ENCODE measurements at places on chromosomes 1 and 21.

- no peak for DNase-seq
Observed at GRCh38 chr1:202101184-202101583, 21.5 kb upstream of the GPR37L1 start.

- no peak for DNase-seq
Observed at GRCh38 chr1:19860418-19860817, 21.8 kb upstream of the OTUD3 start.

DNA sequence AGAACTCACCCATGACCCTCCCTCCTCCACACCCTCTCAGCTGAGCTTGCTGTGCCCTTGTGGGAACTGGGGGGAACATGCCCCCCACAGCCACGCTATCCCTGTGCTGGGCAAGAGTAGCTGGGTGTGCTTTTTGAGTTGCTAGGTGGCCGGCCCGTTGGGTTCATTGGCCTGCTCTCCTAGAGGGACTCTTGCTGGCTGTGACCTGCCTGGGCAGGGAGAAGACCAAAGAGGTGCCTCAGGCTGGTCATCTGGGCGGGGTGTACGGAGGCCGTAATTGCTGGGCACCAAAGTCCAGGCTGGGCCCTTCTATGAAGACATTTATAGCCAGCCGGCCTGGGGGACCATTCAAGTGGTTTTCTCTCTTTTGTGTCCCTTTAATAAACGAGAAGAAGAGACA lies 138.3 kb upstream of the ZBTB40 start:
- DNase-seq: no peak

GRCh38 chr1:198481661-198482060 lies 58.8 kb downstream of the ATP6V1G3 start:
- DNase-seq: no peak

- DNase-seq: no peak
Observed at GRCh38 chr1:199551967-199552565, 475.4 kb upstream of the NR5A2 start.

DNA sequence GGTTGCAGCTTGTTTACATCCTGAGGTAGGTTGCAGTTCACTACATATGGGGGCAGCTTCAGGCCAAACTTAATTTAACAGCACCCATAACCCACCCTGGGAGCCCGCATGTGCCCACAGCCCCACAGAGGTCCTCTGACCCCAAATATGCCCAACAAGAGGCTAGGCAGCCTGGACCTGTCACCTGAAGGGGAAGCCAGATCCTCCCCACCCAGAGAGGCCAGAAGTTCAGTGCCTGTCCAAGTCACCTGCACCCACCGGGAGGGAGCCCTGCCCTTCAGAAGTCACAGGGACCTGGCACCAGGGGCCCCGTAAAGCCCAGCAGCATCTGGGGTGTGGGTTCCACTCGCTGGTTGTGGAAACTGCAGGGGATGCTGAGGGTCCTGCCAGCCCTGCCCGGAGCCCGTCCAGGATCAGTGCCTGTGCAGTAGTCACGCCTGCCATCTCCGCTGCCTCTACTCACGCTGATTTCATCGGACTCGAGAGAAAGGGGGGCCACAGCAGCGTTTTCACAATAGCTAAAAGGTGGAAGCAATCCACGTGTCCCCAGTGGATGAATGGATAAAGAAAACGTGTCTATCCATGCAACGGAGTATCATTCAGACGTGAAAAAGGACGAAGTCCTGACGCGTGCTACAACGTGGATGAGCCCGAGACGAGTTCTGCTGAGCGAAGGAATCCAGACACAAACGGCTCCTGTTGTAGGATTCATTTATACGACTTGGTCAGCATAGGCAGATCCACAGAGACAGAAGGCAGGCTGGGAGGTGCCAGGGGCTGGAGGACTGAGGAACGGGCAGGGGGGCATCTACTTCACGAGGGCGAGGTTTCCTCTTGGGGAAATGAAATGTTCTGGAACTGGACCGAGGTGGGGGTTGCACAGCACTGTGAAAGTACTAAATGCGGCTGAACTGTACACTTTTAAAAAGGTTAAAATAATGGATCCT lies 33.9 kb upstream of the COL6A2 start:
- DNase-seq: peak; percentile 53

DNA sequence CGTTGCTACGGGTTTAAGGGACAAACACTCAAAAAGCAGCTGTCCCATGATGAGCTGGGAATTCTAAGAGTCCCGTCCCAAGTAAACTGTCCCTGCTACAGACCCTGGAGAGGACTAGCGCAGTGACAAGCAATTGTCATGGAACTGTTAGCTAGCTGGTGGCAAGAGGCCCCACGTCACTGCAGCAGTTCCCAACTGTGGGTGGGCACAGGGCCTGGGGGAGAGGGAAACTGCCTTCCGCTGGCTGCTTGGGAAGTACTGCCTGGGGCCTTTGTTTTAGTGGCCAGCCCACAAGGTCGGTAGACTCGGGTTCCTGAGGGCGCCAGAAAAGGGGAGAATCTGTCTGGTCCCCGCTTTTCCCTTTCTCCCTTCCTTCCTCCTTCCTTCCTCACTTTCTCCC lies 97.4 kb downstream of the LACTBL1 start:
- no peak for DNase-seq

- no peak for DNase-seq
Observed at GRCh38 chr1:48246727-48247126, 24.2 kb downstream of the SLC5A9 start.

DNA sequence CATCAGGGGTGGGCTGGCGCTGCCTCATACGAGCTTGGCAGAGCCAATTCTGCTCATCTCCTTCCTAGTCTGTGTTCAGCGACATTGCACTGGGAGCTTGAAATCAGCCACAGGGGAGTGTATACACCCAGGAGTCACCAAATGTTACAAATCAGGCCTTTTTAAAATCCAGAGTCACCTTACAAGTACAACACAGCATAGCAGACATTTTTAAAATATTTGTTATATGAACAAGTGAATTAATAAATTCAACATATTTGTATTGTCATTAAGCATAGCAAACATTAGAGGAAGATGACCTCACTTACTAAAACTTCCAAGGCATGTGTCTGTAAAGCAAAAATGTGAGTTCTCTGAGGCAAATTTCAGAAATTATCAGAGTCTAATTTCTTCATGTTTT lies 210.0 kb downstream of the HLX start:
- no peak for DNase-seq

- DNase-seq: no peak
Observed at GRCh38 chr1:234486858-234487840, 8.2 kb upstream of the TARBP1 start.

DNA sequence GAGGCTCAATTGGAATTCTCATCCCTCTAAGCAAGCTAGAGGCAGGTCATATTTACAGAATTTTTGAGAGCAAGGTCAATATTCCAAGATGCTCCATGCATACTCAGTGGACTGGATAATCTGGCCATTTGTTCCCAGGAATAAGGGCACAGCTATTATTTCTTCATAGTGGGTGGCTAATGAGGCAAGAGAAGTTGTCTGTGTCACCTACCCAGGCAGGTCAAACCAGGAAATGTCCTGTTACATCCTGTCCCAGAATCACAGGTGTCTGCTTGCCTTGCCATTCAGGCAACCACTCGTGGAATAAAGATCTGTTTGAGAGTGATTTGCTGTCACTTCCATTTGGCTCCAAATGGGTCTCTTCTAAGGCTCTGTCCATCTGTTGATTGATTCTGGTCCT lies 85.2 kb upstream of the ZP4 start:
- DNase-seq: no peak

DNA sequence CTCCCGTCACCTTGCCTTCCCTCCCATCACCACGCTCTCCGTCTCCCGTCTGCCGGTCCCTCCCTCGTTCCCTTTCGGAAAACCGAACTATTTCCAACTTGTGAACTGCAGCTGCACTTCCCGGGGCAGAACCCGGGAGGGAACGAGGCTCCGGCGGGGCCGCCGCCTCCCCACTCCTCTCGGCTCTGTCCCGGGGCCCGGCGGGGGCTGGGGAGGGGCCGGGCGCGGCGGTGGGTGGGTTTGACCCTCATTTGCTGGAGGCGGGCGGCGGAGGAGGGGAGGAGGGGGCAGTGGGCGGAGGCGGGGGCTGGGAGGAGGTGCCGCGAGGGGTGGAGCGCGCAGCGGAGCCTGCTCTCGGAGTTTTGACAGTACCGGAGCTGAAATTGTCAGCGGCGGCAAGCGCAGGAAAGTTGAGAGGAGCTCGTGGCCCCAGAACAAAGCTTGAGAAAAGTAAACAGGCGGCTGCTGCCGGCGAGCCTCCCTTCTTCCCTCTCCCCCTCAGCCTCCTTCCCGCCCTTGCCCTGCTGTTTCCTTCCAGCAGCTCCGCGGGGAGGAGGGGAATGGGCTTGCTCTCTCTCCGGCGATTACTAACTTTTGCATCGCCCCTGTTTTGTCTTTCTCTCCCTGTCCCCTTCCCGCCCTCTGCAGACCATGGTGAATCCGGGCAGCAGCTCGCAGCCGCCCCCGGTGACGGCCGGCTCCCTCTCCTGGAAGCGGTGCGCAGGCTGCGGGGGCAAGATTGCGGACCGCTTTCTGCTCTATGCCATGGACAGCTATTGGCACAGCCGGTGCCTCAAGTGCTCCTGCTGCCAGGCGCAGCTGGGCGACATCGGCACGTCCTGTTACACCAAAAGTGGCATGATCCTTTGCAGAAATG lies 2.9 kb downstream of the LMO4 start:
- DNase-seq: peak; percentile 88

DNA sequence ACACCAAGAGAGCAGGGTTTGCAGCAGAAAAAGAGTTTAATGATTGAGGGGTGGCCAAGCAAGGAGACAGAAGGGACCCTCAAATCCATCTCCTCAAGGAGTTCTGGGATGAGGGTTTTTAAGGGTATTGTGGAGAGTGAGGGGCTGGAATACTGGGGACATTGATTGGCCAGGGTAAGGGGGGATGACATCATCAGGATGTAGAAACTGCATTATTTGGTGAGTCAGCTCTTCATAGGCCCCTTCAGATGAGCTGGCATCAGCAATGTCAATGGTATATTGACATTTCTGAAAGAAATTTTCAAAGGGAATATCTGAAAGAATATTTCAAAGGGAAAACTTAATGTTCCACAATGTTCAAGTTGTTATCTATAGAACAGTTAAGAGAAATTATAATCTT lies 168.1 kb upstream of the SNX7 start:
- no peak for DNase-seq

- no peak for DNase-seq
Observed at GRCh38 chr1:1153874-1154273, 19.8 kb upstream of the TTLL10 start.

- no peak for DNase-seq
Observed at GRCh38 chr21:25313829-25314228, 293.5 kb downstream of the MRPL39 start.

- DNase-seq: no peak
Observed at GRCh38 chr1:18944810-18945209, 11.7 kb downstream of the IFFO2 start.

- DNase-seq: no peak
Observed at GRCh38 chr1:24435782-24436365, 20.3 kb downstream of the NIPAL3 start.

DNA sequence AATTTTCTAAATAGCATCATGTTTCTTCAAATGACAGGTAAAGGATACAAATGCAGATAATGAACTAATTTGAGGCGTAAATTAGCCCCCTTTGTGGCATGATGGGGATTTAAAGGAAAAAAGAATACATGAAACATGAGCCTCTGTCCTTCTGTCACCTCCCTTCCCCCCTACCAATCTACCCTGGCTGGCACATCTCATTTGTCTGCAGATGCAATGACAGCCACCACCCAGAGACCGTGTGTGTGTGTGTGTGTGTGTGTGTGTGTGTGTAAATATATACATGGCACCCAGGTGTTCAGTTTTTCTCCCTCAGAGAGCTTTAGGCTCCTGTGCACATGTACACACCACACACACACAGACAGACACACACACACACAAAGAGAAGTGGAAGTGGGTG lies 451.1 kb downstream of the RWDD3 start:
- DNase-seq: no peak

- no peak for DNase-seq
Observed at GRCh38 chr1:113905435-113905861, 322 bp downstream of the DCLRE1B start.

DNA sequence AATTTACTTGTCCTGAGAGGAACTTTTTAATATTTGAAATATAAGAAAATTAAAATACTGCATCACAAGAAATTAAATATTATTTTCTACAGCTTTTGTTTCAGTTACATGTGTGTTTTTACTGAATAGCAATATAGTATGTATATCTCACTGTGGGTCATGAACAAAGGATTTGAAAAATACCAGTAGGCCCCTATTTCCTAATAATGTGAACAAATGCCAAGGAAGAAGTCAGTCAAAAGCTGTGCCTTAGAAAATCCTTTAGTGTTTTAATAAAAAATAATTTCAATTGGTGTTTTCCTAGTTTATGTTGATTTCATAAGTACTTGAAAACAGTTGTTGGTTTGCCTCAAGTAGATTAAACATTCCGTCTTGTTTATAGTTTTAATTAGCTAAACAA lies 46.7 kb downstream of the SMYD3 start:
- DNase-seq: no peak

- DNase-seq: no peak
Observed at GRCh38 chr1:60402216-60402615, 328.6 kb upstream of the C1orf87 start.

- no peak for DNase-seq
Observed at GRCh38 chr1:214574598-214575411, 23.4 kb upstream of the PTPN14 start.

DNA sequence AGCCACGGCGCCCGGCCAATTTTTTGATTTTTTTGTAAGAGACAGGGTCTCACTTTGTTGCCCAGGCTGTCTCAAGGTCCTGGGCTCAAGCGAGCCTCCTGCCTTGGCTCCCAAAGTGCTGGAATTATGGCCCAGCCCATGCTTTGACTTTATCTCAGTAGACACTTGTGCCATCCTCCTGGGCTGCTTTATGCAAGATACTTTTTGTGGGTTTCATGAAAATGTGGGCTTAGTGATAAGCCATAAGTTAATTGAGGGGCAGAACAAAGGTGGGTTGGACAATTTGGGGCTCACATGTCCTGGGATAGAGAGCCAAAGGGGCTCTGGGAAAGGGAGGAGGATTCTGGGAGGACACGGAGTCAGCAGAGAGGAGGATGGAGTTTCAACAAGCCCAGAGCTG lies 22.0 kb downstream of the ALPL start:
- no peak for DNase-seq

DNA sequence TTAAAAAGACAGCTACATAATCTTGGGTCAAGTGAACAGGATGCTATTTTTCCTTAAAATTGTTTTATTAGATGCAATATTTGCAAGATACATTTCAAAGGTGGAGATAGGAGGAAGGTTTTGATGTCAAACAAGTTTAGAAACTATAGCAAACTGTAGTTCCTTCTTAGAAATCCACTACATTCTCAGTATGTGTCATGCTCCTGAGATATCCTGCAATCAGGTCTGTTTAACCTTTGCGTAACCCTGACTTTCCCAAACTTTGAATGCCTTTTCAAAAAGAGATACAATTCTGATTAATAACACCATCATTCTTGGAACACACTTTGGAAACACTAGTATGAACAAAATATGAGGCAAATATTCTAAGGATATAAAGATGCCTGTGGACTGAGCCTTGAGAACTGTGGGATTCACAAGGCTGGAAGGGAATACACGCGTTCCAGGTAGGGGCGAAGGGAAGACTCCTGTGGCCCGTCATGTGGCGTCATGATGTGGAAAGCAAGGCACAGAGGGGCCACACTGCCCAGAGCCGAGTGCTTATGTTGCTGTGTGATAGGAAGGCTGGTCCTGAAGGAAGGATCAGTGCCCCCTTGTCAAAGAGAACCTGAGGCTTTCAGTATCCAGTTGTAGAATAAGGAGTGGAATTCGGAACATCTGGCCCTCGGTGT lies 19.6 kb upstream of the TARBP1 start:
- DNase-seq: no peak
